Mucosa of gallbladder (tissue), 1 donor: ENCODE measurements at places on chromosomes 3 and 15. TPM values are rescaled to one million over a fixed set of nuclear protein-coding genes. Genes with fewer than 3 reads are reported as not detected.

STAC gene
- total RNA-seq: 11.9 TPM

DNA sequence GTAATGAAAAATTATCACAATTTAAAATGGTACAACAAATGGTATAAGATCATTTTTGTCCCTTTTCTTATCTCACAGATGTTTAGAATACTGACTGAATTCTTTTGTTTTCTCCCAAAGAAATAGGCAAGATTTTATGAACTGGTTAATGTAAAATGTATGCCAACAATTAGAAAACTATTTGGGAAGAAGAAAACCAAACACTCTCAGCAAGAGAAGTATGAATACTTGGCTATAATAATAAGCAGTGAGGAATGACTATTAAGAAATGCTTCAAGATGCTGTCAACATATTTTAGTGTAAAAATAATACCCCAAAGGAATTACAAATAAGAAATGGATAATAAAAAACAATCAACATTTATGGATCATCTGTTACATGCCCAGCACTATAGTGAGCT lies 18.5 kb downstream of the SHQ1 start:
- no peak for DNase-seq

NPAP1 gene
- total RNA-seq: 0.17 TPM

GRCh38 chr3:135981701-135982403 lies 16.3 kb downstream of the PPP2R3A start:
- DNase-seq: no peak

BSN gene
- 0.81 TPM for total RNA-seq

CCDC14 gene
- total RNA-seq: 34.8 TPM

PDIA5 gene
- 49.3 TPM for total RNA-seq
